ENCODE measurements at places on chromosomes 4 and X.
A peak's percentile ranks its signal among the peaks of the same experiment; 100 is the strongest.

GRCh38 chr4:94668724-94669123 lies 89.0 kb upstream of the BMPR1B start:
- DNase-seq: no peak

GRCh38 chrX:13109817-13110216 lies 65.4 kb upstream of the FAM9C start:
- no peak for DNase-seq

DNA sequence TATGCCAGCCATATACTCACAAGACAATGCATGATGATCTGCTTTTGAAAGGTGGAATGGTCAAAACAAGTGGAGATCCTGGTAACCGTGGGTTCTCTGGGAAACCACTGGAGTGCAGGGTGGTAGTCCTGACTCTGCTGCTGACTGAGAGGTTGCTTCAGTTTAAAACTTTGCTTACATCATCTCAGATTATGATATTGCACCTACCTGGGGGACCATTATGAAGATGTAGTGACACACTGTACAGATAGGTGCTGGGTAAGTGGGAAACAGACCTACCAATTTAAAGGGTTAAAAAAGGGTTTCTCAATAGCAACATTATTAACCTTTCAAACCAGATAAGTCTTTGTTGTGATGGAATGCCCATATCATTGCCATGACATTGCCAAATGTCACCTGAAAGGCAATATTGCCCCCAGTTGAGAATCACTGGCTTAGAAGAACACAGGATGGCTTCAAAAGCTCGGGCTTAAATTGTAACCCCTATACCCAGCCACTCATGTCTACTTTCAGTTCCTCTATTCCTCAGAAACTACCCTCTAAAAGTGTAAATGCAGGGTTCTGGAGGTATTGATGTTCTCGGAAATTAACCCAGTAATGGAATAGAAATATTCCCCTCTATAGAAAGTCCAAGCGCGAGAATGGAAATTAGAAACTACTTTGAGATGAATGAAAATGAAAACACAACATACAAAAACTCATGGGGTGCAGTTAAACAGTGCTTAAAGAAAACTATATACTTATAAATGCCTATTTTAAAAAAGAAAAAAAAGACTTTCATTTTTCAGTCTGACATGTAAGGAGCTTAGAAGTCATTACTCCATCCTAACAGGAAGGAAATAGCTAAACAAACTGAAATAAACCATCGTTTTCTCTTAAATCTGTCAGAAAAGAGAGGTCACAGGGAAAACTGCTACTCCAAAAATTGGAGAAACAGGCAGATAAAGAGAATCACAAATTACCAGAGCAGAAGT lies 65.8 kb downstream of the ARHGEF6 start:
- no peak for DNase-seq

- no peak for DNase-seq
These were observed 623.8 kb downstream of the EPHA5 start for GRCh38 chr4:65046192-65047133.

DNA sequence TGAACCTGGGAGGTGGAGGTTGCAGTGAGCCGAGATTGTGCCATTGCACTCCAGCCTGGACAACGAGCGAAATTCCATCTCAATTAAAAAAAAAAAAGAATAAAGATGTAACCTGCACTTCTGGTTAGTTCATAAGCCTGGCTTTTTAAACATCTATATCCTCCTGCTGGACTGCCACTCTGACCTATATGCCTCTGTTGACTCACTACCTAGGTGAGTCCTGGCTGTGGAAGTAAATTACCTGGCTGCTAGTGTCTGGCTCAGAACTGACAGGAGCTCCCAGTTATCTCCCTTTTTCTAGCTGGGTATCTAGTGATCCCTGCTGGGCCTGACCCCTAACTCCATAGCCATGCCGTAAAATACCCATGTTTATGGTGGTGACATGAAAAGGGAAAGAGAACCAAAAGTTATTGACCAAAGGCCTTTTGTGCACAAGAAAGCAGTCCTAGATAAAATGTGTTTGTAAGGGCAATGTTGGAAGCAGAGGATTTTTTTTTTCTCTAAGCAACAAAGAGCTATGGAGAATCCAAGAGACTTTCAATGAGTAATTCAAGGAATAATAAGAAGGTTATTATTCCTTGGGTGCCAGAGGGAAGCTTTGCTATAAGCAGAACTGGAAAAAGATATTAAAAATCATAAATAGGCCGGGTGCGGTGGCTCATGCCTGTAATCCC lies 10.4 kb upstream of the G3BP2 start:
- no peak for DNase-seq

- no peak for DNase-seq
These were observed 23.9 kb upstream of the RNF212 start for GRCh38 chr4:1137063-1137776.

DNA sequence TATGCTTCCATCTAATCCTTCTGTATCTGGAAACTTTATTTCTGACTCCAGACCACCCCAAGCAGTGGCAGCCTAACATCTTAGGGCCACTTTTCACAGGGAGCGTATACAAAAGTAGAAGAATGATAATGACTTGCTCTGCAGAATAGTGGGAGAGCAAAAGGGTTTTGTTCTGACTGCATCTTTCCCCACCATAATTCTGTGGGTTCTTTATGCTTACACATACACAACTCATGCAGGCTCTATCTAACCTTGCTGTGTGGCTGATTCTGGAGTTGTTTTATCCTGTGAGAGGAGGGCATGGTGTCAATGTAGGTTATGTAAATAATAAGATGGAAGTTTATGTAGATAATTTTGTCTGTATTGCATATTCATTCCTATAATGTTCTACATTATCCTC lies 42.4 kb upstream of the NDNF start:
- DNase-seq: no peak

DNA sequence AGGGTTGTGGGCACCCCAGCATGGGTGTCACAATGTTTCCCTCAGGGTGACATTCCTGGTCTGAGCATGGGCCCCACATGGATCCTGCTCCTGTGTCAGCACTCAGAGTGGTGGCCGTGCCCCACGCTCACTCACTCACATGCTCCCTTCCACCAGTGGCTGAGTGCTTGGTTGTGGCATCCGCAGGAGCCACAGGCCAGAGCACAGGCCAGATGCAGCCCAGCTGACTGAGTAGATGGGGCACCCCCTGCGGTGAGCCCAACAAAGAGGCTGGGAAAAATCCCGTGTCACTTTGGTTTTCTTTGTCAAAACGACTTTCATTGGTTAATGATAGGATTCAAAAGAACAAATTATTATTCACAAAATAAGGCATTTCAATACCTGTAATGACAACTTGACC lies 204.6 kb upstream of the ANXA10 start:
- DNase-seq: no peak

DNA sequence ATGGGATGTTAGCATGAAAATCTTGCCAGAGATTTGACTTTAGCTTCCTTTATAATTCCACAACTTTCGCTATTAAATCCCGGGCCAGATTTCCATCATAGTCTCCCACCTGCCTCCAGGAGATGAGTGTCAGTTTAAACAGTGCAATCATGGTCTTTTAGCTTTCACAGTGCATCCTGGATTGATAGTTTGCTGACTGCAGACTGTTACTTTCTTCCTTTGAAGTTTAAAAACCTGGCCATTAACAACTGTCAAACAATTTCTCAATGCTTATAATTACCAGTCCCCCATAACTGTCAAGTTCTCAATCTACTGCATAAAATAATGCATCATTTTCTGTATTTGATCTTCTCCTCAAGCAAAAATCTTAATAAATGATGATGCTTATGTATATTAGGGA lies 108.4 kb upstream of the FSTL5 start:
- no peak for DNase-seq

GRCh38 chr4:151801547-151802516 lies 41.0 kb upstream of the GATB start:
- DNase-seq: peak; percentile 58

GRCh38 chr4:26069218-26069617 lies 155.2 kb downstream of the SMIM20 start:
- DNase-seq: no peak

GRCh38 chr4:123346951-123347350 lies 49.6 kb upstream of the SPRY1 start:
- no peak for DNase-seq

DNA sequence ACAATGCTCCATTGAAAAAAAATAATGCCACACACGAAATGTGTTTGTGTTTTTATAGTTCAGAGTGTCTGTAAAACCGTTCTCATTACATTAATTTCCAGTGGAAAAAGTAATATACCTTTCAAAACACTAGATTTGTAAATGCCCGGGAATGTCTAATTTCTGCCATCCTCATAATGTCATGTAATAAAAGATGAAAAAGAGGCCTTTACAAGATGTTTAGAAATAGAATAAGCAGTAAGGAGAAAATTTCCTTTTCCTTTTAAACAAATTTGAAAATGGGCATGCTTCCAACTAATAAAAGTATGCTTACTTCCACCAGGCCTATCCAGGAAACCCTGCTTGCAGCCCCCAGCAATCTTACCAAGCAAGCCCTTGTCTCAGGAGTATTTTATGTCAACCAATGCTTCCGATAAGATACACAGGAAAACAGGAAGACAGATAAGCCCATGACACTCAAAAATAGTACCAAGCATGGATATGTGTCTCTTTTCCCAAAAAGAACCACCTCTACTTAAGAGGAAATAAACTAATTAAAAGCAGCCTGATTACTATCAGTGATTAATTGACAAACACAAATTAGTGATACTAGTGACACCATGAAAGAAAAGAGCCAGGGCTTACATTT lies 894.7 kb upstream of the INTU start:
- no peak for DNase-seq

GRCh38 chr4:77092975-77093374 lies 17.2 kb upstream of the CCNI start:
- DNase-seq: no peak

DNA sequence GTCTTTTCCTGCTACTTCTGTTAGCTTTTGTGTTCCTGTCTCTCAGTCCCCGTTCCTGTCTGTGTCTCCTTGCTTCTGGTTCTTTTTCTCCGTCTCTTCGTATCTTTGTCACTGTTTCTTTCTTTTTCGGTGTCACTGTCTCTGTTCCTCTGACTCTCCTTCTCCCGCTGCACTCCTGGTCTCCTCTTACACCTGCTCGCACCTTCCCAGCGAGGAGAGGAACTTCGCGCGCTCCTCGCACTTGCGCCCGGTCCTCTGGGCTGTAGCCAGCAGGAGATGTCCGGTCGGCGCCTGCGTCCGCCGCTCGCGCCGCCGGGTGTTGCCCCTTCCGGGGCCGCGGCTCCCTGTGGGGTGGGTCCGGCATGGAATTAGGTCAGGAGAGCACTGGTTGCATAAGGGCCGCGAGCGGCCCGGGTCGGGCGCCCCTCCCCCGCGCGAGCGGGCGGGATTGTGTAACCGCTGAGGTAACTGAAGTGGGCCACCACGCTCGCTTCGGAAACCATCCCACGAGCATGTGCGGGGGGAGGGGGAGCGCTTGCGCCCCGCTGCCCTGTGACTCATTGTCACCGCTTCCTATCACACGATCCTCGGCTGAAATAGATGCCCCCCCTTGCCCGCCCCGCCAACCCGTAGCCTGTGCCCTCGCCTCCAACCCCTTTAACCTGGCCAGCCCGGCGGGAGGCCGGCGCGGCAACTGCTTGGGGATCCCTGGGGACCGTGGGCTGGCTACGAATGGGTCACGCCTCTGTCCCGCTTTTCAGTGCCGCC lies 1.6 kb downstream of the LONRF3 start:
- peak; percentile 74 for DNase-seq

DNA sequence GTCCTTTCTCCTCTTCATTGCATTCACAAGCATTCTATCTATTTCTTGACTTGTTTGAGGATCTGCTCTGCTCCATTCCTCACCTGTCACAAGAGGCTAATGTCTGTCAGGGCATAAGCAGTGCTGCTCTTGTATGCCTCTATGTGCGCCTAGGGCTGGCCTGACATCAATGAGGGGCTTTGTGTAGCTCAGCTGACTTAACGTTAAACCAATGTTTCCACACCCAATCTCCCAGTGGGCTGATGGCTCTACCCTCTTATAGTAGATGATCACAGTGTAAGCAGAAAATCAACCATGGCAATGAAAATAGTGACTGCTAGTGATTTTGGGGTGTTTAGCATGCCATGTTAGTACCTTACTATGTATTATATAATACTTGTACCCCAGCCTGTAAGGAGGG lies 139.0 kb downstream of the UNC5C start:
- DNase-seq: no peak

DNA sequence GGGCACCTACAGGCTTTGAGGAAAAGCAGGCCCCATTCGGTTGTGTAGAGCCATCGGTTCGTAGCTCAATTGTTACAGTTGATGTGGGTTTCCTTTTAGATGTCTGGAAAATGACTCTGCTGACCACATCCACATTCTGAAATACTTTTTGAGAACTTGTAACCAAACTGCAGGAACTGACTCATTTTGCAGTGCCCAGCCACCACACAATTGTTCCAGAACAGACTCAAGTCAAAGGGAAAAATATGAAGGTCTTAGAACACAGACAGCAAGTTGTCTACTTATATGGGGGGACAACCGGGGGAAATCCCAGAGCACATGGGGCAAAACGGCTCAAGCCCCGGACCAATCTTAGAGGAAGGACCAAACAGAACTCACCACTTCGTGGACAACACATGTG lies 557.6 kb upstream of the DIPK2B start:
- peak; percentile 36 for DNase-seq

DNA sequence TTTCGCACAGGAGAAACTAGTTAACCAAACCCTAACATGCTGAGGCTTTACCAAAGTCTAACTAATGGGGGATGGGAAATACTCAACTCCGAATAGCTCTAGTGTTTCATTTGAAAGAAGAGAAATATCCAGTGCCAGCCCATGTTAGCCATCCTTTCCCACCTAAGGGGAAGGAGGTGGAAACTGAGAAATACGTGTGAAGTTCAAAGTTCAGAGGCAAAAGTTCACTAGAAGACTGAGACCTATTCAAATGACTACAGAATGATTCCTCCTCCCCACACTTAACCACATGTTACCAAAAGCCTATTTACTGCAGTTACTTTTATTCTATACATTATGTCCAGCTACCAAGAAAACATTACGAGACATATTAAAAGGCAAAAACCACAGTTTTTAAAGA lies 106.3 kb downstream of the CENPC start:
- no peak for DNase-seq

DNA sequence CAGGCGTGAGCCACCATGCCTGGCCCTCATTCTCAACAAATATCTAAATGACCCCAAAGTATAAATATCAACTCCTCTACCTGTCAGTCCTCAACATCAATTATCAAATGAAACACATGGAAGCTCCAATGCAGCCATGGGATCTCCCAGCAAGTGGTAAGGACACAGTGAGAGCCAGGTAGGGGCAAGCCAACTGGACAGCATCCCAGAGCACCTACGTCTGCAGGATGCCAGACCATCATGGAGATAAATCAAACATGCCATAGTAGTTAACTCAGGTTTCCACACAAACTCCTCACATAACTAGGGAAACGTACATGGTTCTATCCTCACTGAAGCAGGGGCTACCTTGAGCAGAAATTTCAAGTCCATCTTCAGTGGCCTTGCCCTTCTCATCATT lies 159.9 kb upstream of the MED14 start:
- no peak for DNase-seq

GRCh38 chr4:184310881-184311709 lies 93.4 kb upstream of the ENPP6 start:
- no peak for DNase-seq

DNA sequence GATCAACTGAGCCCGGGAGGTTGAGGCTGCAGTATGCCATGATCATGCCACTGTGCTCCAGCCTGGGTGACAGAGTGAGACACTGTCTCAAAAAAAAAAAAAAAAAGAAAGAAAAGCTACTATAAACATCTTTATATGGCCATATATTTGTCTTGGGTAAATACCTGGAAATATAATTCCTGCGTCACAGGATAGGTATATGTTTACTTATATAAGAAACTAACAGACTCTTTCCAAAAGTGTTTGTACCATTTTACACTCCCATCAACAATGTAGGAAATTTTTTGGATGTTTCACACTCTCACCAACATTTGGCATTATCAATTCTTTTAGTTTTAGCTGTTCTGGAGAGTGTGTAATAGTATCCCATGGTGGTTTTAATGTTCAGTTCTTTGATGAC lies 12.8 kb downstream of the P2RY4 start:
- DNase-seq: no peak

All from activated T-cell treated with anti-CD3 and anti-CD28 coated beads, Interleukin-2, amount 50 U/mL, for 1 hour (primary cell).